Motor neuron (in vitro differentiated cells): ENCODE measurements at places on chromosomes 12 and 14.

DNA sequence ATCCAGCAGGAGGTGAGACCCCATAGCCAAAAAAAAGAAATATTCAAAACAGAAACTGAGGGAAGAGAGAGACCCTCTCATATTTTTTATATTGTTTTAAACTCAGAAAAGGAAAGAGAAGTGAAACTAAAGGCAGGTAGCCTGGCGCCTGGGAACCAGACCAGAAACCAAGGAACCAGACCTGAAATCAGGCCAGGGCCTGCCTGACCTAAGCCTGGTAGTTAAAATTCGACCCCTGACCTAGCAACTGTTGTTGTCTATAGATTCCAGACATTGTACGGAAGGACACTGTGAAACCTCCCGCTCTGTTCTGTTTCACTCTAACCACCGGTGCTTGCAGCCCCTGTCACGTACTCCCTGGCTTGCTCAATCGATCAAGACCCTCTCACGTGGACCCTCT lies 38.5 kb upstream of the CD163 start:
- no peak for ATAC-seq

GRCh38 chr12:72012874-72013273 lies 74.2 kb downstream of the TPH2 start:
- no peak for ATAC-seq

GRCh38 chr12:61870658-61871484 lies 389.3 kb upstream of the USP15 start:
- no peak for ATAC-seq

GRCh38 chr14:37623426-37623951 lies 28.1 kb downstream of the TTC6 start:
- ATAC-seq, result peak; percentile 84

DNA sequence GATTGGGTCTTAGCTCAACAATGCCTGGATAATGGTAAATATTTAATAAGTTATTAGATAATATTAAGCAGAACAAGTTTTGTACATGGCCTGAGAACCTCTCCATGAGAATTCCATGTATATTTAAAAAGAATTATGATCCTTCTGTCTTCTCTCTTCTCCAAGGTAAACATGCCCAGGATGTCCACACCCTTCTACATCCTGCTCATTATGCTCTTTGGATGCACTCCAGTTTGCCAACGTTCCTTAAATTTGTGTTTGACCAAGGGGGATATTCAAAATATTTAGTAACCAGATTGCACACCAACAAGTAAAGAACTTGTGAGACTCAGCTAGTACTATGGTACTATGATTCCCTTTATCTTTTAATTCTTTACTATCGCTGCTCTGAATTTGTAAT lies 44.8 kb upstream of the ERGIC2 start:
- no peak for ATAC-seq

DNA sequence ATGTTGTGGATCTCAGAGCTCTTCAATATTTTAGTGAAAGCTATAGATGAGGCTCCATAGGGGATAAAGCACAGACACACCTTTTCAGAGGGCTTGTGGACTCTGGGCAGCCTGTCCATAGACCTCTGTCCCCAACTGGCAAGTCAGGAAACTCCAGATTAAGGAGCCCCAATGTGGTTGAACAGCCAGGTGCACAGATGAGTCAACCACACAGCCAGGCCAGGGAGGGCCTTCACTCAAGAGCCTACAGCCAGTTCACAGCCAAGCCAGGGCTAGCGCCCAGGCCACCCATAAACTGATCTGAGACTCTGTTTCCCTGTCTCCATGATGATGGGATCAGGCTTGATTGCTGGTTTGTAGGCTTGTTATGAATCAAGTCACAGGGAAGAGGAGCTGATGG lies 1.0 kb upstream of the BDKRB2 start:
- no peak for ATAC-seq
